GM12892 (cell line): ENCODE measurements at places on chromosomes 3 and 15.

GRCh38 chr3:123008840-123009239, 18.7 kb downstream of the SEMA5B start:
- DNase-seq, result no peak

- no peak for DNase-seq
Measured at GRCh38 chr15:90496791-90497190, 32.9 kb upstream of the CRTC3 start.

DNA sequence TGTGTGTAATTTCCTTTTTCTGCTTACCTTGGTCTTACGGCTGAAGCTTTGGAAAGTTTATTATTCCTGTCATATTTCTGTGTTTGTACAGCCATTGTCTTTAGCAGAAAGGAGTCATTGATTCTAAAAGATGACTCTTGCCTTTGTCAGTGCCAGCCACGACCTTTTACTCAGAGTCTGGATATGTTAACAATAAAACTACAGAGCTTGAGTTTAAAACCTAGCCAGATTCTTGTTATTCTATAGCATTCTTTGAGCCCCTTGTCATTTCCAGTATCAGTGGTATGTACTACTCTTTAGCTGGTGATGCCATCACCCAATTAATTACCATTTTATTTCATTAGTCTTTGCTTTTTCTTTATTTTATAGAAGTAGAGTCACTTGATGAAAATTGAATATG, 142.4 kb downstream of the TCF12 start:
- no peak for DNase-seq

DNA sequence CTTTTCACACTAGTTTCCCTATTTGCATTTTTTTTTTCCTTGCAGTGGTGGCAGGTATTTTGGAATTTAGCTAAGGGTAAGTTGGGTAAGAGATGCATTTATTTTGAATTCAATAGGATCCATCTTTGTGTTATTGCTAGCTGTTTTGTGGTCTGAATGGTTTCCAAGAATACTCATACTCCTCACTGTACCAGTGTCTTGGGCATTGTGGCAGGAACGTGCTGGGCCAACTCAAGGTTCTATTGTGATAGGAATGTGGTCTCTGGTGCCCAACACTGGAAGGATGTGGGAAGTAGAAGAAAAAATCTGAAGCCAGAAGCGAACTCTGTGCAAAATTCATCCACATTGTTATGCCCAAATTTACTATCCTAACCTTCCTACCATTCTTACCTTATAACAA, 135.6 kb downstream of the RBMS3 start:
- DNase-seq, result no peak

DNA sequence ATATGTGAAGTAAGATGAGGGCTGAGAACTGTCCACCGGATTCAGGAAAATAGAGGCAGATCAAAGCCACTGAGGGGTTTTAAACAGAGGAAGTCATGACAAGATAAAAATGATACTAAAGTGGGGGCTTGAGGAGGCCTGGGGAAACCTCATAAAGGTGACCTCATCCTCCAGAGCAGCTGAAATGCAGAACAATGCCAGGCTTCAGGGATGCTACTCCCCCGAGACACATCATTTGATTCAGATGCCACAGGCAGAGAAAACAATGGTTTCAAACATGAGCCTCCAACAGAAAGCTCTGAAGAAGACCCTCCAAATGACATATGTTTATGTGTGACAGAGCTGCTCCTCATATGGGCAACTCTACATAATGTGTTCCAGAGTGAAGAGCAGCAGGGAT, 6.4 kb downstream of the CFAP20DC start:
- no peak for DNase-seq

DNA sequence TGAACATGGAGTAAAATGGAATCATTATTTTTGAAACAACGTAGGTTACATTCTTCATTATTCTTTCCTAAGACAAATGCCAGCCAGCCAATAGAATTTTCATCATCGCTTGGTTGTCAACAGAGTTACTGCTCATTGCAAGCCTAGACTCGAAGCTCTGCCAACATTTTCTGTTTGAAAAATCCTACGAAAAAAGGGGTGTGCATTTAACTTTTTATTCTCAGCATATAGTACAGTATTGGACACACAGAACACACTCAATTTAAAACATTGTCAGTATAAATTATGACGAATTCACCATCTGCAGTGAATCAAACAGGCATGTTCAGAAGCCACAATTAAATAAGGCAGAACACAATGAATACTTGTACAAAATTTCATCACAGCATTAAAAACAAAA, 232.1 kb downstream of the NR1D2 start:
- DNase-seq, result no peak

GRCh38 chr15:59407946-59408345, 30.0 kb upstream of the FAM81A start:
- no peak for DNase-seq

DNA sequence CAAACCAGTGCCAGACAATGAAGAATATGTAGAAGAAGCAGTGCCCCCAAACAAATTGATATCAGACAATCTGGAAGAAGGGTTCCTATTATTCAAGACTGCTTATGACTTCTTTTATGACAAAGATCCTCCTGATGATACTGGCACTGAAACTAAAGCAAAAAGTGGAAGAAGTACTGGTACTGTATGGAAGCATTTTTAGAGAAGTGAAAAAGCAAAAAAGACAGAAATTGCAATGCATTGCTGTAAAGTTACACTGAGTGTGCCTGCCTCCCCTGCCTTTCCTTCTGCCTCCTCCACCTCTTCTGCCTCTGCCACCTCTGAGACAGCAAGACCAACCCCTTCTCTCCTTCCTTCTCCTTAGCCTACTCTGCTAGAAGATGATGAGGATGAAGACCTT, 167.6 kb downstream of the PLCL2 start:
- DNase-seq, result no peak

DNA sequence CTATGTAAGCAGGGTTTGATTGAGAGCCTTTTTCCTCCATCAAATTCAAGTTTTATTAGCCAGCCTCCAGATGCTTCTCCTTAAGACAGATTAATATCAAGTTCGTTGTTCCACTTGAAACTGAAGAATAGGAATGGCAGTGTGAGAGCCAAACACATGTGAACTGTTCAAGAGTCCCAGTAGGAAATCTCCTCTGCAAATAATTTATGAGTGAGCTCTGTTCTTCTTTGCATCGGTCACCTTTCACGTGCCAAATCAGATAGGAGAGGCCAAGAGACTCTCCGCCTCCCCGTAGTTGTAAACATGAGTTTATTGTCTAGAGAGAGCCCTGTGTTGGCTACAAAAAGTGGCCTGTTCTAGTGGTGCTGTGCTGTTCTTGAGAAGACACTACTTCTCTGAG, 372.1 kb upstream of the NR2F2 start:
- DNase-seq, result no peak

DNA sequence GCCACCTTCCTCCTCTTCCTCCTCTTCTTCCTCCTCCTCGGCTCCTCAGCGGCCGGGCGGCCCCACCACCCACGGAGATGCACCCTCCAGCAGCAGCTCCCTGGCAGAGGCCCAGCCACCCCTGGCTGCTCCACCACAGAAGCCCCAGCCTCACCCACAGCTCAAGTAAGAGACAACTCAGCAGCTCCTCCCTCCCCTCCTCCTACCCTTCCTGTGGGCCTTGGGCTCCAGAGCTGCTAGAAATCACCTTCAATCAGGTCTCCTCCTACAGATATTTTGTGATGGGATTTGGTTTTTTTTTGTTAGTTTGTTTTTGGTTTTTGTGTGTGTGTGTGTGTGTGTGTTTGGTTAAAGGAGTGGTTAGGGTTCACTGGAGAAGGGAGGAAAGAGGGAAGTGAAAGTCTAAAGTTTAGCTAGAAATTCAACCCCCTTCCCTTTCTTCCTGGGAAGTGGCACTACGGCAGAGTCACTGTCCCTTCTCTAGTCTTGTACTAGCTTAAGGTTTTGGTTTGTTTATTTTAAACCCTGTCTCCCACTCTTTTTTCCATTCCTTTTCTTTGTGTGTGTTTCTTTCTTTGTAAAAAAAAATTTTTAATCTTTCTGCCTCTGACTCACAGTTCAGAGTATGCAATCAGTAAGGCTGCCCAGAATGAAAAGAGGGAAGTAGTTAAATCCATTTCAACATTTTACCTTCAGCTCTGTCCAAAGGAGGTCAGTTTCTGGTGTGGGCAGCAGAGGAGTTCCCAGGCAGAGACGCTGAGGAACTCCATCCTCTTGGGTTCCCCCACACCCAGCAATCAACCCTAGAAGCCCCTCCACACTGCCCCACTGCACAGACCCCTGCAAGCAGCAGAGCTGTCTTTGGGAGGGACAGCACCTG, 29.0 kb upstream of the TIMP4 start:
- DNase-seq, result peak; percentile 46

DNA sequence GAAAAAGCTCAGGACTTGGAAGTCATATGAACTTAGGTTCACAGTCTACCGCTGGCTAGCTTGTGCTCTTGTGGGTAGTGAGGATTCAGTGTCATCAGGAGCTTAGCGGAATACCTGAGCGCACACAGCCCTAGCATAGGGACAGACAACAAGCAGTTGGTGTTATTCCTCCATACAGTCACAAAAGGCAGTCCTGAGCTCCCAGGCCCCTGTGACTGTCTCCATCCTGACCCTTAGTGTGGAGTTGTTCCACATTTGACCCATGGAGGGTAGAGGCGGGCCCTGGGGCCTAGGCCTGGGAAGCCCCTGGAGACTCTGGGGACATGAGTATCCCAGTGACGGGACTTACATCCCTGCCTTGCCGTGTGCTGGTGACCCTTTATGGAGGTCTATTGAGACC, 131.5 kb upstream of the PLXNA1 start:
- no peak for DNase-seq

DNA sequence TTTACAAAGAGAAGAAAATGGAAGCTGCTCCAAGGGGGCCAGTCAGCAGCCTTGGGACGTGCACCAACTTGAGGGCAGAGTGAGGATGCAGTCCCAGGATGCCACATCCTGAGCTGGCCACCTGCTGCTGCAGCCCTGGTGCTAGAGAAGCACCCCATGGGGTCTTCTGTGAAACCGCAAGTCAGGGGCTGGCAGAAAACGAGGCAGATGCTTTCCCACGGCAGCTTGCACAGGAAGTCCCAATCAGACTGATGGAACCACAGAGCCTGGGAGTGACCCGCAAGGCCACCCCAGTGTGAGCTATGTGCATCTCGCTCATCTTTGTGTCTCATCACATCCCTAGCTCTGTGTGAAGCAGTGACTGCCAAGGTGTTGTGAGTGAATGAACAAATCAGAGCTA, 76.5 kb downstream of the NUP210 start:
- no peak for DNase-seq

DNA sequence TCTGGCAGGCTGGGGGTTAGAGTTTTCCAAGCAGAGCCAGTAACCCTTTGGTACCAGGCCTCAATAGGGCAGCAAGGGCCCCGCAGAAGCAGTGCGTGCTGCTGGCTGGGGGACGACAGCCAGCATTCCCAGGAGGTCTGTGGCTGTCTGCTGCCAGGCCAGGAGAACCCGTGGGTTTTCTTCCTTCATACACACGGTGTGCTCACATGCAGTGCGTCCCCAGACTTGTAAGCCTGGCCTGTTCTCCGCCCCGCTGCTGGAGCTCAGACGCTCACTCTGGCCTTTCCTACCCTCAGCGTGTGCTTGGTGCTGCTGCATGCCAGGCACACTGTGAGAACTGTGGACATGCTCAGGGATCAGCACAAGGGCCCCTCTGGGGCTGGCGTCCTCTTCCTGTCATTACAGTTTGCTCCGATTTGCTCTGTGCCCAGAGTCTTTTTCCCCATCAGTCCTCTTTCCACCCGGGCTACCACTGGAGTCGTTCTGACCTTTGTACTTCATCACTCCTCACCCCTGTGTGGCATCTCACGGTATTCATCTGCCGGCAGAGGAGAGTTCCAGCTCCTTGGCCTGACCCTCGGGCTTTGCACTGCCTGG, 149.5 kb downstream of the DNAJB8 start:
- DNase-seq, result no peak

GRCh38 chr15:56598991-56599390, 134.1 kb upstream of the MNS1 start:
- DNase-seq, result no peak

DNA sequence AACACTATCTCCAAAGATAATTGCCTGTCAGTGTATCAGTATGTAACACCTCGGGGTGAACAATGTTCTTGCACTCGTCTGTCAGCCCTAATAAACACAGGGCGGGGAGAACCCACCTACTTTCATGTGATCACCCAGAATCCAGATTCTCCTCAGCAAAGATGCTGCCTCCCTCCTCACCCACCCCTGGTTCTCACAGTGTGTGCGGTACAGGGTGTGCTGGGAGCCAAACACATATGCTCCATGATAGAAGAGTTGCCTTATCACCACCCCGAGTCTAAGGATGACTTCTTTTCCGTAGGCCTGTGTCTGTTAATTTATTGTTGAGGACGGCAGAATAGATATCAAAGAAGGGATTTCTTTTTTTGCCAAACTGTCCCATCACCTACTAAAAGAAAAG, 206.1 kb downstream of the TLE3 start:
- DNase-seq, result no peak

GRCh38 chr3:35120026-35120425, 519.3 kb upstream of the ARPP21 start:
- DNase-seq, result no peak

DNA sequence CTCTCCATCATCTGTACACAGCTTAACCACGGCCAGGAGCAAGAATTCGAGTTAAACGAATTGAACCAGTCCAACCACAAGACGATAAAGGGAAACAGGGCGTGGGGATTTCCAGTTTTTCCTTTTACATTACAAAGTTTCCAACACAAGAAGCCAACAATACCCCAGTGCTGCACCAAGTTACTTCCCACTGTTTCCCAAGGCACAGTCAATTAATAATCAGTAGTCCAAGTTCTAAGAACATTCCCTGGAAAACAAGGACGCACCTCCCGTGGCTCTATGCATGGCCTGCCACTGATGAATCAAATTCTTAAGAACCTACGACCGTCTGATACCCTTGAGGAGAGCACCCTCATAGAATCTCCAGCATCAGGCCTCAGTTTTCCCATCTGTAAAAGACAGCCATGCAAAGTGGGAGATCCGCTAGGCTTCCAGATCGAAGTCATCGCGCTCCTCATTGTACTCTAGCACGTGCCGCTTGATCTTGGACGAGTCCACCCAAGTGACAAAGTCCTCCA, 774 bp downstream of the IMP3 start:
- no peak for DNase-seq

- DNase-seq, result no peak
Measured at GRCh38 chr3:10366651-10367101, 45.8 kb upstream of the SEC13 start.

DNA sequence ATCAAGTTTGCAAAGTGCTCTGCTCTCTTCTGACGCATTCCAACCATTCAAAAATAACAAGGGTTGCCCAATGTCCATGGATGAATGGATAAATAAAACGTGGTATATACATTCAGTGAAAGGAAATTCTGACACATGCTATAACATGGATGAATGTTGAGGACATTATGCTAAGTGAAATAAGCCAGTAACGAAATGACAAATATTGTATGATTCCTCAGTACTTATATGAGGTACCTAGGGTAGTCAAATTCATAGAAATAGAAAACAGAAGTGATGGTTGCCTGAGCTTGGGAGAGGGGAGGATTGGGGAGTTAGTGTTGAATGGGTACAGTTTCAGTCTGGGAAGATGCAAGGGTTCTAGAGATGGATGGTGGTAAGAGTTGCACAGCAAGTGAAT, 33.9 kb downstream of the SH3BP5 start:
- no peak for DNase-seq

- no peak for DNase-seq
Measured at GRCh38 chr3:154764856-154765640, 315.1 kb upstream of the MME start.
